ENCODE measurements at places on chromosomes 1 and 21.

GRCh38 chr1:43312663-43313515 is 12.1 kb downstream of the TIE1 start:
- DNase-seq, result no peak

DNA sequence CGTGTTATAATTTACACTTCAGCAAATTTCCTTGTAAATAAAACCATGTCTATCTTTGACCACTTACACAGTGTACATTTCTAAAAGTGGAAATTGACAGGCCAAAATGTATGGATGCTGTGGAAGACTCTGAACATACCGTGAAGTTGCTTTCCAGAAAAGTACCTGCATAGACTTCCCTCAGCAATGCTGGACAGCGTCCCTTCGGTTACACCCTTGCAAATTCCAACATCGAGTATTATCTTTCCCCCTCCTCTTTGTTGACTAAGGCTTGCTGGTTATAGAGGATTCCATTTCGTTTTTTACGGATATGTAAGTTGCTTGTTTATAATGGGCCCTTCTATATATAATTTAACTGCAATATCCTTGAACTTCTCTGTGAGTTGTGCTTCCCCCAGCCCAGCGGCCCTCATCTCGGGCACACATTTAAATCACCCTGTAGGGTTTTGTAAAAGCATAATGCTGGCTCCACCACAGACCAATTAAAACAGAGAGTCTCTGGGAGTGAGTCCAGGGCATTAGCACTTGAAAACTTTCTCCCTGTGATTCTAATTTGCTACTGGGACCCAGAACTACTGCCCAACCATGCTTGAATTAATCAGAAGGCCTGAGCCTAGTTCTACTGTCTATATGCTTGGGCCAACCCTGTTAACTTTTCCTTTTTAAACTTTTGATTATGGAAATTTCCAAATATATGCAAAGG is 230.3 kb downstream of the GRIK3 start:
- no peak for DNase-seq

DNA sequence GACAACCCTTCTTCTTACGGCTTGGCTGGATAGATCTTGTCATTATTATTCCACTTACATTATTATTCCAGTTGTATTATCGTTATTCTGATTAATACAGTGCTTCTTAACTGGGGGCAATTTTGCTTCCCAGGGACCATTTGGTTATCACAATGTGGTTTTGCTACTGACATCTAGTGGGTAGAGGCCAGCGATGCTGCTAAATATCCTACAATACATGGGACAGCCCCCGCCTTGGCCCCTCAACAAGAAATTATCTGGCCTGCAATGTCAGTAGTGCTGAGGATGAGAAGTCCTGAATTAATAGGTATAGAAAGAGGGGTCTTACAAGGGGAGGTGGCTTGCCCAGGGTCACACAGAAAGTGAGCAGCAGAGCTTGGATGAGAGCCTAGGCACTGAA is 105.6 kb downstream of the PTPRU start:
- DNase-seq, result peak; percentile 3

- no peak for DNase-seq
Measured at GRCh38 chr1:219177363-219177762, 3.7 kb downstream of the LYPLAL1 start.

DNA sequence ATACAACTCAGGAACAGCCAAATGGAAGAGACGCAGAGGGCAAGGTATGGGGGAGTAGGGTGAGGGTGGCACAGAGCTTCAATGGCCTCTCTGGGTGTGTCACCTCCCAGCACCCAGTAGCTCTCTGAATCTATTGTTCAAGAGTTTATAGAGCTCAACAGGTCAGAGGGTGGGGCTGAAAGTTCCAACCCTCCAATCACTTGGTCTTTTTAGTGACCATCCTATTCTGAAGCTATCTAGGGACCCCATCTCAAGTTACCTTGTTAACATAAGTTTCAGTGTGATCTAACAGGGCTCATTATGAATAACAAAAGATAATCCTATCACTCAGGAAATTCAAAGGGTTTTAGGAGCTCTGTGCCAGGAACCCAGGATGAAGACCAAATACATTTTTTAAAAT is 31.2 kb upstream of the ZNF697 start:
- no peak for DNase-seq

DNA sequence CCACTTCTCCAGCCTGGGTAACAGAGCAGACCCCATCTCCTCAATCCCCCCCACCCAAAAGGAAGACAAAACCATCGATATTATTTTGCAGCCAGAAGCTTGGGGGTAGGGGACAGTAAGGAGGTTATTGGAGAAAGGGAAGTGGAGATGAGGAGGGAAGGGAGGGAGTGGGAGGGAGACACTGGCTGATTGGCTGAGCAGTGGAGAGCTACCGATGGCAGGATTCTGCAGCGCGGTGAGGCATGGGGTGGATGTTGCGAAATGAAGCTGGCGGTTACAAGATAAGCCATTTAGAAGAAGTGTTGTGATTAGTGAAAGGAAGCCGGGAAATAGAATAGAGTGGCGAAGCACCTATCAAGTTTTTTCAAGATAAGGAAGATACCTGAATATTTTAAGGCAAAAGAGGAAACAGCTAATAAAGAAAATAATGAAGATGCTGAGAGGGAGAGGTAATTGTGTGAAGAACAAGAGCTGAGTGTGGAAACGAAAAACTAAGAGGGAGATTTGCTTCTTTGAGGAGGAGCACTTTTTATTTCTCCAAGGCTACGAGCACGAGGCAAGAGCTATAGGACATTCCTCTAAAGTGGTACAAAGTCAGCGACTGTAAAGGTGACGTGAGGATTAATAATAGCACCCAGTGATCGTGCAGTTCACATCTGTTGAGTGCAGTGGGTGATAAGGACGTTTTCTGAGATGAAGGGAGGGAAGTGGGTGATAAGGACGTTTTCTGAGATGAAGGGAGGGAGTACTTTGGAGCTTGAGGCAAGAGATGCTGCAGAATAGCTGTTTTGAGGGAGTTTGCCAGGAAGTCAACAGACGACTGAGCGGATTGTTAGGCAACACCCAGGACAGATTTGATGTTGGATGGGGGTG is 103.2 kb upstream of the KIF26B start:
- DNase-seq, result no peak

DNA sequence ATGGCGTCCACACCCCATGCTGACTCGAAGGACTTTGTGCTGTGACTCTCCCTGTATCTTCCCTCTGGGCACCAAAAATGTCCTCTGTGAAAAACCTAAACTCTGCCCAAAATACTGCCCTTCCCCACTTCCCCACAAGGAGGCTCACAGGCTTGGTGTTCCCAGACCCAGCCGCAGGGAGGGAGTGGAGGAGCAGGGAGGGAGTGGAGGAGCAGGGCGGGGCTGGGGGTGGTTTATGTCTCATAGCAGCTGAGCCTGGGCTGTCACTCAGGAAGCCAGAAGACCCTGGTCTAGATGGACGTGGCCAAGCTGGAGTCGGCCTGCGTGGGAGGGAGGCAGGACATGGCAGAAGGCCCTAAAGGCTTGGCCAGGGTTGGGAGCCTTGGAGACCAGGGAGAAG is 461.7 kb downstream of the PTPRU start:
- DNase-seq, result peak; percentile 61

- DNase-seq, result no peak
Measured at GRCh38 chr1:102937401-102937800, 170.9 kb downstream of the COL11A1 start.

DNA sequence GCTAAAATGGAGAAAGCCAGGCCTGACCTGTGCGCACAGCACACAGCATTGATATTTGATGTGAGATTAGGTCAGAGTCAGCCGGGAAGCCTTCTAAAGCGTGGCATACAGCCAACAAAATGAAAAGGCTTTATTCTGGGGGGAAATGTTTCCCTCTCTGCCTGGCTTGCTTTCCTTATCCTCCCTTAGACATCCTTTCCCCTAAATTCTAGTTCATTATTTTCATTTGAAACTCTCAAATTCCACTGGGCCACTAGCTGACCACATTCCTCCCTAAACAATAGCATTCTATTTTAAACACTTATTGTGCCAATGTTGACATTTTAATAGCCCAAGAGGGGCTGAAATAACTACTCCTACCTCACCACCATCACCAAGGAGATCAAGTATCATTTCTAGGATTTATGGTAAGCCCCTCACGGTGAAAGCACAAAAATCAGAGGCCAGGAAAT is 49.4 kb downstream of the LEPR start:
- peak; percentile 34 for DNase-seq

GRCh38 chr1:14735841-14736240 is 137.4 kb downstream of the KAZN start:
- no peak for DNase-seq

DNA sequence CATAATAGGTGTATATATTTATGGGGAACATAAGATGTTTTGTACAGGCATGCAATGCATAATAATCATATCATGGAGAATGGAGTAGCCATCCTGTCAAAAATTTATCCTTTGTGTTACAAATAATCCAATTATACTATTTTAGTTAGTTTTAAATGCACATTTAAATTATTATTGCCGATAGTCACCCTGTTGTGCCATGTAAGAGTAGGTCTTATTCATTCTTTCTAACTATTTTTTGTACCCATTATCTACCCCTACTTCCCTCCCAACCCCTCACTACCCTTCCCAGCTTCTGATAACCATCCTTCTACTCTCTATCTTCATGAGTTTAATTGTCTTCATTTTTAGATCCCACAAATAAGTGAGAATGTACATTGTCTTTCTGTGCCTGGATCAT is 8.3 kb upstream of the VN1R5 start:
- DNase-seq, result no peak

DNA sequence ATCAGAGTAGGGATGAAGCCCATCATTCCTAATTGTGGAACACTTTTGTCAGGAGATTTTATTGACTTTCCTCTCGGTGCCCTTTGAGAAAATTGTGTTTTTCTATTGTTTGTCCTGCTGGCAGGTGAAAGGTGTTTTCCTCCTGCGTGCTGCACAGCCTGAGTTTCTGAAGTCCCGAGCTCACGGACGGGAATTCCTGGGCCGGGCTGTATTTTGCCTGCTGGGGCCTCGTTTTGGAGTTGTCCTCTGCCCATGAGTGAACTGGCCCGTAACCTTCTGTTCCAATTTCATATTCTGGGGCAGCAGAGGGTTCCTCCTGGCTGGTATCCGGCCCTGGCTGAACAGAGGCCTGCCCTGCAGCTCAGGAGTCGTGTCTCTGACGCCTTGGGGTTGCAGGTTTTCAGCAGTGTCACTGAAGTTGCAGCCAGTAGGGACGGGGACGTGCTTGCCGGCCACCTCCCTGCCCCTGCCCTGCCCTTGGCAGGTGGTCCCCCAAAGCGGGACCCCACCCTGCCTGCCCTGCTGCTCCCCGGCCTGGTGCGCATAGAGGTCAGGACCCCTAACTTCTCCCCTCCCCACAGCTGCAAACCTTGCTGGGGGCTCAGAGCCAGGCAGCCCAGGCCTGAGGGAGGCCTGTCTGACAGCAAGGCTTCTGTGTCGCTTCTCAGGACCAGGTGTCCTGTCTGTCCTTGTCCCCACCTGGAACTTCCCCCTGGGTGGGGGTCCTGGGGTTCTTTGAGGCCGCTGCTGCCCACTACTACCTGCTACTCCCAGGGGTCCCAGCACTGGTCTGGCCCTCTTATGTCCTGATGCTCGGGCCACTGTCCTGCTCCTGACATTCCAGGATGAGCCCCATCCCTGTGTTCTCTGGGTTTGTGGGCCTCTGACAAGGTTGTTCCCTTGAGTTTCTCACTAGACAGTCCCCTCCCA is 49.0 kb downstream of the SLX9 start:
- no peak for DNase-seq

GRCh38 chr1:27935721-27936120 is 921 bp downstream of the SMPDL3B start:
- DNase-seq, result no peak

- peak; percentile 98 for DNase-seq
Measured at GRCh38 chr1:65174585-65174984, 26.6 kb downstream of the AK4 start.

- no peak for DNase-seq
Measured at GRCh38 chr1:94999456-95000131, 72.7 kb upstream of the CNN3 start.

DNA sequence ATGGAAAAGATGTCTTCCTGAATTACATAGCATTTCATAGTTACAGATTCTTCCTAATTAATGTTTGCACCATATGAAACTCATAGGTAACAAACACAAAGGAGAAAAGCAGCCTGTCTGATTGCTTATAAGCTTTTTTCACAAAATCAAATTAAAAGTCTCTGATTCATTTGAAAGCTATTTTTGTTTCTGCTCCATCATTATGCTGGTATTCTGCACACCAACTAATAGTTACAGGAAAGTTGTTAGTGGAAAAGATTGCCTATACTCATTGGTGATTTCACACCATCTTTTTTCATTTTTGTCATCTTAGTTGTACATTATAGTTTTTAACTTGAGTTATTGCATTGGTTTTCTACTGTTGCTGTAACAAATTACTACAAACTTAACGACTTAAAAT is 70.0 kb downstream of the PRKAA2 start:
- DNase-seq, result no peak

DNA sequence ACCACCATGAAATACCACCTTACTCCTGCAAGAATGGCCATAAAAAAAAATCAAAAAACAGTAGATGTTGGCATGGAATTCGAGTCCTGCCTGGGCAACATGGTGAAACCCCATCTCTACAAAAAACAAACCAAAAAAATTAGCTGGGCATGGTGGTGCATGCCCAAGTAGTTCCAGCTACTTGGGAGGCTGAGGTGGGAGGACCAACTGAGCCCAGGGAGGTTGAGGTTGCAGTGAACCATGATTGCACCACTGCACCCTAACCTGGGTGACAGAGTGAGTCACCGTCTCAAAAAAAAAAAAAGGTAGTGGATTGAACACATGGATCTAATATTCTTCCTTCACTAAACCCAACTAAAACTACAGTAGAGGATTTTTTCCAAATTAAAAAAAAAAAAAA is 125.9 kb downstream of the CCDC185 start:
- DNase-seq, result no peak

- no peak for DNase-seq
Measured at GRCh38 chr1:116389013-116389412, 16.0 kb downstream of the ATP1A1 start.

DNA sequence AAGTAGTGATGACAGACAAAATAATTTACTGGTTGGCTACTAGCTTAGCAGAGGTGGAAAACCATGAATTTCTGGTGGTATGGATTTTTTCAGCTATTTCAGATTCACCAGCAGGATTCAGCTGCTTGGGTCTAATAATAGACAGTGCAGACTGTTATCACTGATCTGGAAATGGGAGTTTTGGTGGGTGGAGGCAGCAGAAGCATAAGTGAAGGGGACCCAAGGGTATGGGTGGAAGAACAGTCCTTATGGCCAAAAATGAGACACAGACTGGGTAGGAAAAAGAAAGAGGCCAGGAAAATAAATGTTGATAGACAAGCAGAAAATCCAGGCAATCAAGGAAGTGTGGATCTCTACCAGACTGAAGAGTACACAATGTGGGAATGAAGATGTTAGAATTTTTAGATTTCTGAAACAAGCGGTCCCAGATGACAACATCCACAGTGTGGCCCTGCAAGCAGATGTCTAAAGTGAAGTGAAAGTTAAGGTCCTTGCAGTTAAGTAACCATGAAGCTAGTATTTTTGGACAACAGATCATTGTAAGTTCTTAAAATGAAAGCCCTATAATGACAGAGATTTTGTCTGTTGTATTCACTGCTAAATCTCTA is 24.7 kb downstream of the LYST start:
- DNase-seq, result no peak

GRCh38 chr1:2199042-2199810 is 4.7 kb upstream of the FAAP20 start:
- DNase-seq, result peak; percentile 86

GRCh38 chr1:219223496-219223895 is 49.8 kb downstream of the LYPLAL1 start:
- DNase-seq, result no peak

- DNase-seq, result no peak
Measured at GRCh38 chr1:43171312-43171875, 696 bp downstream of the EBNA1BP2 start.
